Activated T-cell treated with anti-CD3 and anti-CD28 coated beads for 4 hours (primary cell): ENCODE measurements at places on chromosomes 4 and X.
A peak's percentile ranks its signal among the peaks of the same experiment; 100 is the strongest.

- DNase-seq = no peak
Measured at GRCh38 chrX:118459494-118459893, 36.1 kb upstream of the DOCK11 start.

DNA sequence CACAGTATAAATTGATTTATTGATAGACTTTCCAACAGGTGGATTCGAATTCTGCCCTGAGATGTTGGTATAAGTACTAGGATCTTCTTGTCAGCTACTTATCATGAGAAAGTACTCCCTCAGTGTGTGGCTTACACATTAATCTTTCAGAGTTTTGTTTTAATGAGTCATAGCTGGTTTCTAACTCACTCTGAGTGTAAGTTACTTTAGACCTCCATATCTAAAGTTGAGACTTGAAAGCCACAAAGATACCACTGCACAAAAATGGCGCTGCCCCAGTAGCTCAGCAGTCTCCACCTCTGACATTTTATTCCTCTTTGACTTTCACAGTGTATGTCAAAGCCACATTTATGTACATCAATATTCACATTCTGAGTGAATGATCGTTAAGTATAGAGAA lies 318.5 kb downstream of the ARAP2 start:
- no peak for DNase-seq

DNA sequence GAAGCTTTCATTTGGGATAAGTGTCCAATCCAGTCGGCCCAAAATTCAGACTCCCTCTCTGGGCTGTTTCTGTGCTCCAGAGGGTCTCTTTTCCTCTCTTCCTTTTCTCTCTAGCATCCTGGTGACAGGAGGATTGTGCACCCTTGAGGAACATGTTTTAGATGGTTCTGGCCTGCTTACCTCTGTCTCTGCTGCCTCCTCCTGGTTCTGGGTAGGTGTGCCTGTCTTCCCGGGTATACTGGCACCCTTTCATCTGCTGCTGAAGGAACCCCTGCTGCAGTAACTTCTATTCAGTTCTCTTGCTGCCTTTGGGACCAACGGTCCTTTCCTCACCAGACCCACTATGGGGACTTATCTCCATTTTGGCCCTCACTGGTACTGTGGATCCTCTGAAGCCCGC lies 53.2 kb downstream of the HMGB2 start:
- DNase-seq = no peak

GRCh38 chr4:127957105-127957504 lies 7.9 kb downstream of the MFSD8 start:
- no peak for DNase-seq

DNA sequence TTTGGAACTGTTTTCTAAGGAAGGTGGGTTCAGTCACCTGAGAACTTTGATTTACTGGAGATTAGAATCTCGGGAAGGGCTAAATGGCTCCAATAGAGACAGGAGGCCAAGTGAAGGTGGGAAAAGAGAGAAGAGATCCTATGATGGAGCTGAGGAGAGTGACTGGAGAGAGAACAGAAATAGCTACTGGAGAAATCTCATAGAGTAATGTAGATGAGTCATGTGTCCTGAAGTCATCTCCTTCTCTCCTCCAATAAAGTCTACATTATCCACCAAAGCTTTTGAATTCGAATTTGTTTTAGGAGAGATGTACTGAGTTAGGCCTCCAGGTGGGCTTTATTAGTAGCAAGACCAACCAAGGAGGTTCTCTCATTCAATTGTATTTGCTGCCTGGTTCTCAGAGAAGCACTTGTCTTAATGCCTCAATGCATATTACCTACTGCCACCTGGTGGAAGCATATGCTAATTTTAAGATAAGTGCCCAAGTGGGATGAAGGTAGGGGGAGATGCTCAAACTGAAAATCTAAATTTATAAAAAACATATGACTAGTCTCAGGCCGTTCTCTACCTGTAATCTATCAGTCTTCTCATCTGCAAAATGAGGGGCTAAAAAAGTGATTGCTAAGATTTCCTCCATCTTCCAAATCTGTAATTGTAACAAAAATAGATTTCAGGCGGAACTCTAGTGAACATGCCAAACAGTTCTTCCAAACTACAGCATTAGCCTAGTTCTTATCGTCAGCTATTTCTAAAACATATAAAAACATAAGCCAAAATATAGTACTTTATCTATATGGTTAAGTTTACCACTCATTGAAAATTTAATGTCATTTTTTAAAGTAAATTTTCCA lies 24.4 kb downstream of the TXK start:
- DNase-seq = no peak

DNA sequence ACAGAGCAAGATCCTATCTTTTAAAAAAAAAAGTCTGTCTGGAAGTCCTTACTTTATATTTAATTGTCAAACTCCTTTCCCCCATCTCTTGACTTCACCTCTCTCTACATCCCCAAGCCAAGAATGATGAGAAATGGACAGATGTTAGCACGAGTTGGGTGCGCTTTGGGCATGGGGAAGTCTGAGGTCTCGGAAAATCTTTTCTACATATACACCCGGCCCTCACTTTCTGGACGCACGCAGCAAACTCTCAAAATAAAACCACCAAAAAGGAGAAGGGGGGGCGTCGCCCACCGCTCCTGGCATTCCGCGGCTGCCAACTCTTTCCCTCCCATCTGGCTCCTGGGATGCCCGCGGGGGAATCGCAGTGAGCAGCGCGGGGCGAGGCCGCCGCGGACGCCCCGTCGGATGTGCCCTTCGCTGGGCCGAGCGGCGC lies 756 bp downstream of the IGFBP7 start:
- DNase-seq = no peak

DNA sequence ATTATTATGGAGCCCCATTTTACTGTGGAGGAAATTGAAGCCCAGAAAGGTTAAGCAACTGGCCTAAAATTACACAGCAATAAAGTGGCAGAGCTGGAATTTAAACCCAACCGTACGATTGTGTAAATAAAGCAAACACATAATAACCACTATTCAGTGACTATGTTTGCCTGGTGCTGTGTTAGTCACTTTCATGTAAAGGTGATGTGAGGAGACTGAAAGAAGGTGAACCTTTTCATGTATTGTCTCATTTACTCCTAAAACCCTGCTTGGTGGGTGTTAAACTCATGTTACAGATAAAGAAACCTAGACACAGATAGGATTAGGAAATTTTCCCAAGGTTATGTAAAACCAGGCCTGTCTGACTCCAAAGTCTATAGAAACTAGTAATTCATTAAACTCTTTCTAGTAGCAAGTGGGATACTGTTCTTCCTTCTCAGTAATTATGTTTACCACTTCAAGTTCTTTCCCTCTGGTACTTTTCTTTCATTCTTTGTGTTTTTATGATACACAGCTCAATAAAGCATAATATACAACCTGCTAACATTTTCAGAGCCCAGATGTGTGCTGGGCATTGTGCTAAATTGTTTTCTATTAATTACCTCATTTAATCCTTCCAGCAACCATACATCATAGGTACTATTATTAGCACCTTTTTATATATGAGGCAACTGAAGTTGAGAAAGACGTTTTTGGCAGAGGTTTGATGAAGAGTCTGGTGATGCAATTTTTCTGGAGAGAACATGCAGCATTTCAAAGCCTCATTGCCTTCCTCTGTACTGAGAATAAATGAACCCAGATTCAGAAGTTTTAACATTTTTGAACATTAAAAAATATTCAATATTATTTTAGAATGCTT lies 202.7 kb downstream of the SPRY1 start:
- no peak for DNase-seq

DNA sequence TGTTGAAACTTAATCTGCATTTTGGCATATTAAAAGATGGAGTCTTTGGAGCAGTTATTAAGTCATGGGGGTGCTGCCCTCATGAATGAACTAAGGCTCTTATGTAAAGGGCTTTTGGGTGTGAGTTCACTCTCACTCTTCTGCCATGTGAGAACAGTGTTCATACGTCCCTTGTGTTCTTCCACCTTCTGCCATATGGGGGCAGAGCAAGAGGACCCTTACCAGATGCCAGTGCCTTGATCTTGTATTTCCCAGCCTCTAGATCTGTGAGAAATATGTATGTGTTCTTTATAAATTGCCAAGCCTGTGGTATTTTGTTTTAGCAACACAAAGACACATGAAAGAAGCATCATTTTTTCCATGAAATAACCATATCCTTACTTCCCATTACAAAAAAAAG lies 213.9 kb downstream of the SPOCK3 start:
- DNase-seq = no peak

- no peak for DNase-seq
Measured at GRCh38 chr4:52588097-52588496, 71.0 kb downstream of the USP46 start.

- no peak for DNase-seq
Measured at GRCh38 chr4:83657336-83657735, 121.4 kb downstream of the GPAT3 start.

DNA sequence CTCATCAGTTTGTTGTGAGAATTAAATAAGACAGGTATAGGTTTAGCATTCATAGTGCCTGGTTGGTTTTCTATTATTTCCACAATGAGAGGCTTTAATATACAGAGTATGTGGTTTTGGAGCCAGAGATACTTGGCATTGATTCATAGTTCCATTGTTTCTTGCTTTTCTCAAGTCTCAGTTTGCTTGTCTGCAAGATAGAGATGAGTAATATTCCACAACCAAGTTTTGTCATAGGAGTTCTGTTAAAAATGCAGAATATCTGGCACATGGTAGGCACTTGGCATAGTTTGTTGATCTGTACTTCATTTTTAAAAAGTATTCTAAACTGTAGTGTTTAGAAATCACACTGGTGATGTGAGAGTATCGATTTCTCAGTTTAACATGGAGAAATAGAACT lies 37.5 kb upstream of the EDA2R start:
- DNase-seq = no peak

GRCh38 chr4:38531141-38531727 lies 132.8 kb upstream of the KLF3 start:
- DNase-seq = no peak

DNA sequence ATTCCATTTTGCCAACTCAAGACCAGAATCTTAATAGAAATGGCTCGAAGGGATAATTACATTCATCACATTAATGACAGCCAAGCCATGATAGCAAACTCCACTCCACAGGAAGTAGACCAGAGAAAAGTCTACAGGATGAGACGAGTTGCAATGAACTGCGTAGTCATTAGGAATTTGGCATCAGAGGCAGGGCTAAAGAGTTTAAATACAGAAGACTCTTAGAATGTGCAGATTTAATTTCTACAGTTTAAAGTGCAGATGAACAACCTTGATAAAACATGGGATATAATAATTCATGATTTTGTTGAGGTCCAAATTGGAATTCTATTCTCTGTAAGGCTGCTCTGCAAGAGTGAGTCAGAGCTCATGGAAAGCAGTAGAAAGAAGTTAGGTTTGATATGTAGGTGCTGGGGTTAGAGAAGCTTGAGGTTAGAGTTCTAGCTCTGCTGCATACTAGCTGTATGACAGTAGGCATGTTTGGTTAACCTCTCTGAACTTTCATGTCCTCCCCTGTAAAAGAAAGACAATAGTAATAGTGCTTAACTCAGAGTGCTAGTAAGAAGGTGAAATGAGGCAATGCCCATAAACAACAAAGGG lies 32.2 kb downstream of the LNX1 start:
- DNase-seq = no peak

DNA sequence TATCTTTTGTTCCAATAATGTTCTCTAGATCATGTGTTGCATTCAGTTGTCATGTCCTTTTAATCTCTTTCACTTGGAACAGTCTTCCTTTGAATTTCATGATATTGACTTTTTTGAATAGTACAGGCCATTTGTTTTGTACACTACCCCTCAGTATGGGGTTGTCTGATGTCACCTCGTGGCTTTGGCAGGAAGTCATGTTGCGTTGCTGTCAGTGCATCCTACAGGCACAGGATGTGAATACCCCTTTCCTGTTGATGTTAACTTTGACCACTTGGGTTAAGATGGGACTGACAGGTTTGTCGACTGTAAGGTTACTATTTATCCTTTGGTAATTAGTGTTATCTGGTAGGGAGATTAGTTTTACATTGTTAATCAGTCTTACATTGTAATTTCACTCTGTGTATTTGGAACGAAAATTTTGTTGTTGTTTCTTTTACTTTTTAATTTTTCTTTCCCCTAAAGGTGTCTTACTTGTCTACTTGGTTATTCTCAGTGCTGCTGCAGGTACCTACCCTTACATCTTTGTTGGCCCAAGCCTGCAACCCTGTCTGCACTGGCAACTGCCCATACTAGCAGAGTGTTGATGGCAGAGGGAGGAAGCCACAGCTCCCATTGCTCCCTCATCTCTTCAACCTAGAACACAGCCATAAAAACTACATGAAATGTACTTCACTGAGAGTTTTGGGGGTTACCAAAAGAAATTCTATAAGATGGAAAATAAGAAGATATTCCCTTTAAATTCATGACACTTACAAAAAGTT lies 14.7 kb upstream of the ATP8A1 start:
- DNase-seq = peak; percentile 17

DNA sequence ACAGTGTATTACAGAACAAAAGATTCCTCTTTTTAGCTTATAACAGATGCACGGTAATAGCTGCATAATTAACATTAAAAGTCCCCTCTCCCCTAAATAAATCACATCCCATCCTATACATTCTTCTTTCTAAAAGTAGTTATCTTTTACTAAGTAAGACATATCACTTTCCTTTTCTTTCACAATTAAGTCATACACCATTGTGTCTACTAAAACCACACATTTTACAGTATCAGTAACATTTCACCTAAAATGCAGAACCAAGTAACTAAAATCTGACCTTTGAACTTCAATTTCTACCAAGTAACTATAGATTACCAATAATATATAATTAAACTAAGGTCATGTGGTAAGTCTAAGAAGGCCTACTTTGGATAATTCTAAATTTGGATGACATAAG lies 14.2 kb downstream of the DHX15 start:
- no peak for DNase-seq

- DNase-seq = no peak
Measured at GRCh38 chr4:33064238-33064637, 2344.1 kb downstream of the PCDH7 start.

DNA sequence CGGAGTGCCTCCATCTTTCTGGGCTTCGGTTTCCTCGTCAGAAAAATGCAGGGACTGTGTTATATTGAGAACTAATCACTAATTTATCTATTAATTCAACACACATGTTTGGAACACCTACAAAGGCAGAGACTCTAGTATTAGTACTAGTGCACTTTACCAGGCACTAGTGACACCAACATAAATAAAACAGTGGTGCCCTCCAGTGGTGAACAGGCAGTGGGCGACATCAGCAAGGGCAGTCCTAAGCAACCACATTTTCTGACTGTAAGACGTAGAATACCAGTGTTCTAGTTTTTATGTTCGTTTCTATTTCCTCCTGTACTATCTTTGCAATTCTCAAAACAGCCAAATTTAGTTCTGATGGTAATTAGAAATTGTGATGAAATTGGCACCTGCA lies 69.1 kb upstream of the UCP1 start:
- no peak for DNase-seq

DNA sequence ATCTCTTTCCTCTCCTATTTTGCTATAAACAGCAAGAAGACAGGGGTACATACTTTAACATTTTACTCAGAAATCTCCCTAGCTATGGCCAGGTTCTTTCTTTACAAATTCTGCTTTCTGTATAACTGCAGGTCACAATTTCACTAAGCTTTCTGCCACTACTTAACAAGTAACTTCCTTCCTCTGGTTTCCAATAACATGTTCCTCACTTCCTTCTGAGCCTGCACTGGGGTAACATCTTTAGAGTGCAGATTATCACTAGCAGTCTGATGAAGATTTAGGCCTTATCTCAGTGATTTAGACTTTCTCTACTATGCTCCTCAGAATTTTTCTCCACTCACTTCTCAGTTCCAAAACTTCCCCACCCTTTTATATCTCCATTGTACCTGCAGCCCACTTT lies 1930.5 kb upstream of the AGA start:
- no peak for DNase-seq

- DNase-seq = no peak
Measured at GRCh38 chr4:185513489-185514181, 21.7 kb downstream of the PDLIM3 start.
